ENCODE measurements at places on chromosomes 6 and 20.

- no peak for DNase-seq
- no peaks in the 10 kb centered on the region for H3K27me3 ChIP-seq
- H3K36me3 ChIP-seq = no peaks in the 10 kb centered on the region
- H3K4me3 ChIP-seq = no peak overlapping the region
Measured at GRCh38 chr6:445571-446417, 54.2 kb downstream of the IRF4 start.

GRCh38 chr6:150734235-150734634, 131.3 kb upstream of the MTHFD1L start:
- no peak overlapping the region for H3K27ac ChIP-seq
- DNase-seq = no peak
- H3K27me3 ChIP-seq = no peaks in the 10 kb centered on the region
- H3K36me3 ChIP-seq = peaks cover 5% of the 10 kb centered on the region

DNA sequence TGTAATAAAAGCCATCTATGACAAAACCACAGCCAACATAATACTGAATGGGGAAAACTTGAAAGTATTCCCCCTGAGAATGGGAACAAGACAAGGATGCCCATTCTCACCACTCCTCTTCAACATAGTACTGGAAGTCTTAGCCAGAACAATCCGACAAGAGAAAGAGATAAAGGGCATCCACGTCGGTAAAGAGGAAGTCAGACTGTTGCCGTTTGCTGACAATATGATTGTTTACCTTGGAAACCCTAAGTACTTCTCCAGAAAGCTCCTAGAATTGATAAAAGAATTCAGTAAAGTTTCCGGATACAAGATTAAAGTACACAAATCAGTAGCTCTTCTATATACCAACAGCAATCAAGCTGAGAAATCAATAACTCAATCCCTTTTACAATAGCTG, 14.0 kb upstream of the RUNX2 start:
- no peak for DNase-seq
- no peaks in the 10 kb centered on the region for H3K4me1 ChIP-seq
- H3K27me3 ChIP-seq = no peaks in the 10 kb centered on the region
- no peaks in the 10 kb centered on the region for H3K36me3 ChIP-seq

GRCh38 chr6:63649269-63649668, 13.7 kb downstream of the PHF3 start:
- H3K36me3 ChIP-seq = no peaks in the 10 kb centered on the region
- no peak for DNase-seq
- no peak overlapping the region for H3K27ac ChIP-seq

- H3K4me3 ChIP-seq = no peak overlapping the region
- no peaks in the 10 kb centered on the region for H3K27me3 ChIP-seq
- no peaks in the 10 kb centered on the region for H3K4me1 ChIP-seq
- DNase-seq = no peak
Measured at GRCh38 chr20:5843054-5843592, 92.9 kb downstream of the SHLD1 start.

Data from ascending aorta (tissue), 2 donors.